ENCODE measurements at places on chromosomes 5 and 9. TPM values are rescaled to one million over a fixed set of nuclear protein-coding genes. Genes with fewer than 3 reads are reported as not detected.

GRCh38 chr5:37308793-37309192 is 59.6 kb upstream of the CPLANE1 start:
- no peaks in the 10 kb centered on the region for H3K27me3 ChIP-seq
- DNase-seq: no peak
- no peak overlapping the region for H3K27ac ChIP-seq
- no peaks in the 10 kb centered on the region for H3K4me1 ChIP-seq
- H3K4me3 ChIP-seq: no peak overlapping the region

GRCh38 chr9:129494113-129494789 is 126.7 kb downstream of the C9orf50 start:
- H3K4me3 ChIP-seq: peak overlapping the region; percentile 85
- DNase-seq: no peak
- no peaks in the 10 kb centered on the region for H3K36me3 ChIP-seq

DNA sequence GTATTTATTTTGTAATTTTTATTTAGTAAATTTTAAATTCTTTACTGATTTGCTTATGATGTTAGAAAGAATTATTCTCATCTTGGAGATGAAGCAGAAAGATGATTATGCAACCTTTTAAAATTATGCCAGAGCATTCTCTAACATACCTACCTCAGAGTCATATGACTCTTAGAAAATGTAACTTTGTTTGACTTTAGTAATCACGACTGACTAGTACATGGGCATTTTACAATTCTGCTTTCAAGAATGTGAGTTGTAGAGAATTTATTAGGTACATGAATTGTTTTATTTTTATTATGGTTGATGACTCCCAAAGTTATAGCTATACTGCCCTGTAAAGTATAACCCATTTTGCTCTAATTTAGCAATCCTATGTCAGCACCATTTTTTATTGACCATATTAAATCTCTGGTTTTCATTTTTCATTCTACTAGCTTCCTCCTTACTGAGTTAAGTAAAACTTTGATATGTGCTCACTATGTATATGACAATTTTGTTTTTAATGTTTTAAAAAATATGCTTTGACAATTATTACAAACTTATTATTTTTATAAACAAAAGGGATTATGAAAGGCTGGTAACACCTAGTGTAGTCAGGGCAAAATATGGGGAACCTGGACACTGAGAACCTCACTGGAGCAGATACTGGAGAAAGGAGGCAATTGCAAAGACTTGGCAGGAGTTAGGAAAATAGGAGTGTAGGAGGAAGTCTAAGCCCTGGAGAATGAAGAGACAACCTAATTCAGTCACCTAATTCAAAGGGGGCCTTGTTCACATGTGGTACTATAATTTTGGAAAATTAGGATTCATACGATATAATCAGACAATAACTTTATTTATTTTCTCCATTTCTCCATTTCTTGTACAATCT is 249.7 kb upstream of the DAB2 start:
- DNase-seq: no peak
- no peak overlapping the region for H3K4me3 ChIP-seq
- no peak overlapping the region for H3K27ac ChIP-seq
- no peaks in the 10 kb centered on the region for H3K36me3 ChIP-seq

- no peaks in the 10 kb centered on the region for H3K27me3 ChIP-seq
- H3K4me3 ChIP-seq: no peak overlapping the region
- DNase-seq: no peak
- H3K27ac ChIP-seq: no peak overlapping the region
- no peaks in the 10 kb centered on the region for H3K36me3 ChIP-seq
- H3K4me1 ChIP-seq: peaks cover 6% of the 10 kb centered on the region
These were observed 26.0 kb downstream of the BICD2 start for GRCh38 chr9:92738661-92739081.

GRCh38 chr9:13823026-13823425 is 490.9 kb downstream of the NFIB start:
- H3K36me3 ChIP-seq: no peaks in the 10 kb centered on the region
- no peaks in the 10 kb centered on the region for H3K27me3 ChIP-seq
- no peaks in the 10 kb centered on the region for H3K4me1 ChIP-seq
- DNase-seq: no peak
- no peak overlapping the region for H3K27ac ChIP-seq

DNA sequence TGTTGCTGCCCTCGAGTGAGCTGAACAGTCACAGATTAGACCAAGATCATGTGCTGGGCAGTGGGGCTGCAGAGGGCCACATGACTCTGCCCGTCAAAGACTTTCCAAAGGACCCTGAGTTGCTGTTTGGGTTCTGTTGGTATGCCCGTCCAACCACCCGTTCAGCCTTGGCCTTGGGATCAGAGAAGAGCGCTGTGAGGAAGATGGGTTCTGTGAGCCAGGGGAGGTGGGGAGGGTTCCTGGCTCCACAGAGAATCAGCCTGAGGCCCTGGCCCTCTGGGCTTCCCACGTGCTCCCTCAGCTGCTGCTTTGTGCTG is 72.6 kb downstream of the RGS3 start:
- H3K27ac ChIP-seq: no peak overlapping the region
- H3K36me3 ChIP-seq: peaks cover 1% of the 10 kb centered on the region
- no peak overlapping the region for H3K4me3 ChIP-seq
- no peak for DNase-seq
- H3K27me3 ChIP-seq: no peaks in the 10 kb centered on the region

DNA sequence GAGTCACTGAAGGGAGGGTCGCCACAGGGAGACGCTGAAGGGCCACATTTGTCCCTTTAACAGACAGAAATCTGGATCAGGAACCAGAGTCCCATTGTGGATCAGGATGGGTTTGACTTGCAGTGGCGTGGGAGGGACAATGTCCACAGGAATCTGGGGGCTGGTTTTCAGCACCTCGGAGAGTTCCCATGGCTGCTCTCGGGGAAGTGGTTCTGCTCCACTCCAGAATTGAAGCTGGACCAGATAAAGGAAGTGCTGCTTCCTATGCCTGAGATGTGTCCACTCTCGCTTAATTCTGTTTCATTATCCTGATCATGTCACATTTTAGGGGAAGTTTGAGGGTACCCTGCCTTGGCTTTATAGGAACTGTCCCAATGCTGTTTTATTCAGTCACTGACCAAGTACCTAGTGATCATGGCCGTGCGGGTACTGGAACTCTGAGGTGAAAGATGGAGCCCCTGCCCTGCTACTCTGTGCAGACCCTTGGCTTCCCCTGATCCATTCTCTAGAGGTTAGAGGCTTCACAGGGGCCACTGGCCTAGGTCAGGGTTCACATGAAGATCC is 28.7 kb downstream of the ENHO start:
- H3K27me3 ChIP-seq: peaks cover 29% of the 10 kb centered on the region
- no peak overlapping the region for H3K27ac ChIP-seq
- peak; percentile 53 for DNase-seq
- no peaks in the 10 kb centered on the region for H3K4me1 ChIP-seq
- H3K4me3 ChIP-seq: no peak overlapping the region
- H3K36me3 ChIP-seq: no peaks in the 10 kb centered on the region

DNA sequence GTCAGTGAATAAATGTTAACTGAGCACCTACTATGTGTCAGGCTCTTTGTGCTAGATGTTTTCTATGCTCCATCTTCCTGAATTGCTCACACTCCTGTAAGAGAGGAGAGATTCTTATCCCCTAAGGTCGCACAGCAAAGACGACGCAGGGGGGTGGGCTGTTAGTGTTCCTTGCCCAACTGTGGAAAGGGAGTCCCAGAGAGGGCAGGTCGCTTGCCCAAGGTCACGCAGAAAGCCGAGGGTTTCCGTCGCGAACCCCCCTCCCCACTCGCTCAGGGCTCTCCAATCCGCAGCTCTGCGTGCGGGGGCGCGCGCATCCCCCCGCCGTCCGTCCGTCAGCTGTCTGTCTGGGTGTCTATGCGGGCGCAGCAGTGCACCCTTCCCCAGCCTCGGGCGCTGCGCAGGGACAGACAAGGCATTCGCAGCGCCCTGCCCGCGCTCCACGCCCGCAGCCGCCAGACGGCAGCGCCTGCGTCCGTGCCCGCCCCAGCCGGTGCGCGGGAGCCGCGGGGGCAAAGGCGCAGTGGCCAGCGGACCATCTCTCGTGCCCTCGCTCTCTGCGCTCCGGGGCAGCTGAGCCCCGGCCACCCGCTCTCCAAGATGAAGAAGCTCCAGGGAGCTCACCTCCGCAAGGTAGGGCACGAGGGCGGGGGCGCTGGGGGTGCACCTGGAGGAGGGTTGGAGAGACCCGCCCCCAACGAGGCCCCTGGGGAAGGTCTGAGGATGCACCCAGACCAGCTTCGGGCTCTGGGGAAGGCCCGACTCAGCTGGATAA is at the start of gene SLC6A7:
Gene SLC6A7, plus strand, starts transcription at position 335 of the 775 bp plus-strand sequence. Its CDS starts 266 bp downstream, at position 601.
- H3K36me3 ChIP-seq: no peaks in the 10 kb centered on the region
- H3K4me3 ChIP-seq: no peak within 1 kb of the TSS
- H3K27ac ChIP-seq: no peak within 1 kb of the TSS
- H3K4me1 ChIP-seq: no peaks in the 10 kb centered on the region
- DNase-seq: no peak
- H3K27me3 ChIP-seq: peaks cover 82% of the 10 kb centered on the region

- no peaks in the 10 kb centered on the region for H3K36me3 ChIP-seq
- no peak overlapping the region for H3K4me3 ChIP-seq
- peaks cover 18% of the 10 kb centered on the region for H3K4me1 ChIP-seq
- no peak overlapping the region for H3K27ac ChIP-seq
- peaks cover 27% of the 10 kb centered on the region for H3K27me3 ChIP-seq
- no peak for DNase-seq
These were observed 4.8 kb upstream of the KCNMB1 start for GRCh38 chr5:170393958-170394357.

DNA sequence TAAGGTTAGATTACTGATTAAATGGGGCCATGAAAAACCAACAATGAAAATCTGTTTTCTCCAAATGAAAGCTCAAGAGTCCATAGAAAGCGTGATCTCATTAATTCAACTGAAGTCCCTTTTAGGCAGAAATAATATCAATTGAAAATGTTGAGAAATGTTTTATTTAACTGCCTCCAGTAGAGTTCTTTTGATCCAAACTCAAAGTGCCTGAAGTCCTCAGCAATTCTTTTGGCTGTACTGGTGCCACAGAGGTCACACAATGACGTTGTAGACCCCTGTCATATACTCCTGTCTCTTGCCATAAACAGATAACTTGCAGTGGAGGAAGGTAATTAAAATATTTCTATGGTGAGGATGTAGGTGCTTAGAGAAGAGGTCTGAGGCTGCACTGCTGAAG is 1420.5 kb downstream of the CDH12 start:
- H3K4me3 ChIP-seq: no peak overlapping the region
- no peaks in the 10 kb centered on the region for H3K27me3 ChIP-seq
- H3K4me1 ChIP-seq: peaks cover 15% of the 10 kb centered on the region
- DNase-seq: no peak

GRCh38 chr9:114454652-114455051 is 50.6 kb downstream of the WHRN start:
- H3K4me3 ChIP-seq: no peak overlapping the region
- H3K27me3 ChIP-seq: no peaks in the 10 kb centered on the region
- no peak overlapping the region for H3K27ac ChIP-seq
- peaks cover 1% of the 10 kb centered on the region for H3K36me3 ChIP-seq

MEIKIN gene
- not detected for total RNA-seq

C5orf52 gene
- not detected for total RNA-seq

RCL1 gene
- total RNA-seq: 18.7 TPM

PRR16 gene
- not detected for total RNA-seq

NUTM2G gene
- total RNA-seq: not detected

ARHGEF28 gene
- 17.0 TPM for total RNA-seq

IFNA1 gene
- not detected for total RNA-seq

Data from progenitor cell of endocrine pancreas (in vitro differentiated cells).